Activated naive CD8-positive, alpha-beta T cell treated with anti-CD3 and anti-CD28 coated beads for 36 hours (primary cell): ENCODE measurements at places on chromosomes 16 and 17. TPM values are rescaled to one million over a fixed set of nuclear protein-coding genes. Genes with fewer than 3 reads are reported as not detected.

GRCh38 chr16:89581861-89582563 lies 6.5 kb downstream of the CPNE7 start:
- no peak for DNase-seq
- H3K36me3 ChIP-seq = no peaks in the 10 kb centered on the region
- H3K27ac ChIP-seq = no peak overlapping the region
- peaks cover 9% of the 10 kb centered on the region for H3K27me3 ChIP-seq

DNA sequence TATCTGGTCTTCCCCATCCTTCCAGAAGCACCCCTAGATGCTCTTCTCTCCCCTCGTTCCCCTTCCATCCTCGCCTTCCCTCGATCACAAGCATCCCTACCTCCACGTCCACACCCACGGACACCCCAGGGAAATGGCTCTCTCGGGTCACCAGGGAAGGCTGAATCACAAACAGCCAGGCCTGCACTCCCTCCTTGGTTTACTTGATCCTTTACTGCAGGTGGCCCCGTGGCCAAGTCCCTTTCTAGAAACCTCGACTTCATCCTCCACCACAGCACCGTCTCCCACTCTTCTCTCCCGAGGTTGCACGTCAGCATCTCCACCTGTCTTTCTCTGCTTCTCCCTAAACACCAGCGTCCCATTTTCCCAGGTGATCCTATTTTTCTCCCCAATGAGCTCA lies 6.5 kb upstream of the RBFOX3 start:
- no peaks in the 10 kb centered on the region for H3K4me1 ChIP-seq
- no peak for DNase-seq
- no peaks in the 10 kb centered on the region for H3K36me3 ChIP-seq
- H3K27me3 ChIP-seq = peaks cover 19% of the 10 kb centered on the region
- H3K27ac ChIP-seq = no peak overlapping the region

- no peak overlapping the region for H3K4me3 ChIP-seq
- peaks cover 30% of the 10 kb centered on the region for H3K4me1 ChIP-seq
- peak; percentile 32 for DNase-seq
- H3K27me3 ChIP-seq = no peaks in the 10 kb centered on the region
- H3K36me3 ChIP-seq = peaks cover 2% of the 10 kb centered on the region
These were observed 395 bp downstream of the STXBP4 start for GRCh38 chr17:54968988-54969332.

Gene WWP2
- 35.3 TPM for total RNA-seq

GRCh38 chr16:66714654-66715307 lies 18.2 kb upstream of the CMTM4 start:
- peaks cover 3% of the 10 kb centered on the region for H3K27me3 ChIP-seq
- no peaks in the 10 kb centered on the region for H3K4me1 ChIP-seq
- no peak overlapping the region for H3K27ac ChIP-seq
- no peak overlapping the region for H3K4me3 ChIP-seq
